ENCODE measurements at places on chromosomes 4 and X. TPM values are rescaled to one million over a fixed set of nuclear protein-coding genes. Genes with fewer than 3 reads are reported as not detected.

FOXR2 gene
- total RNA-seq: not detected

ZNF732 gene
- total RNA-seq: not detected

BTK gene
- total RNA-seq: not detected

PPM1K gene
- 75.1 TPM for total RNA-seq

SEPTIN11 gene
- total RNA-seq: 58.8 TPM

MAPK10 gene
- total RNA-seq: 9.0 TPM

ATP2B3 gene
- not detected for total RNA-seq

DKK2 gene
- total RNA-seq: 0.67 TPM

BST1 gene
- 38.4 TPM for total RNA-seq

GEMIN8 gene
- 20.1 TPM for total RNA-seq
